Lung (tissue), 17 donors: ENCODE measurements at places on chromosomes 16 and 17. TPM values are rescaled to one million over a fixed set of nuclear protein-coding genes. Genes with fewer than 3 reads are reported as not detected.

GRCh38 chr17:3692346-3692745 lies 3.6 kb downstream of the P2RX5 start:
- H3K4me3 ChIP-seq, result no peak overlapping the region
- no peaks in the 10 kb centered on the region for H3K36me3 ChIP-seq
- H3K27me3 ChIP-seq, result peaks cover 3% of the 10 kb centered on the region
- DNase-seq, result no peak
- H3K27ac ChIP-seq, result no peak overlapping the region

DNA sequence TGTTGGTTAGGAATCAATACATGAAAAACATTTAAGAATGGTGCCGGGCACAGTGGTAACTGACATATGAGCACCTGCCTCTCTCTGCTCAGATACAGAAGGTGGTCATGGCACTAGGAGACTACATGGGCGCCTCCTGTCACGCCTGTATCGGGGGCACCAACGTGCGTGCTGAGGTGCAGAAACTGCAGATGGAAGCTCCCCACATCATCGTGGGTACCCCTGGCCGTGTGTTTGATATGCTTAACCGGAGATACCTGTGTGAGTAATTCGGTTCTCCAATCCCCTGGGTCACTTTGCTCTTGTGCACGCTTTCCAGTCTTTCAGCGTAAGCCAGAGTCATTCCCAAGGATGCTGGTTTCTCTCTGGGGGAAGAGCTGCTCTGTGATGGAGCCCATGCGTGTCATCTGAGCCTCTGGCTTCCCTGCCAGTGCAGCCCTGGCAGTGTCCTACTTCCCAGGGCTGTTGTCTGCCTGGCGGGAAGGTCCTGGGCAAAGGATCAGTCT lies 3.0 kb upstream of the CD68 start:
- no peak overlapping the region for H3K4me3 ChIP-seq
- H3K27me3 ChIP-seq, result no peaks in the 10 kb centered on the region
- no peak for DNase-seq
- H3K27ac ChIP-seq, result no peak overlapping the region
- peaks cover 52% of the 10 kb centered on the region for H3K36me3 ChIP-seq

- no peak overlapping the region for H3K27ac ChIP-seq
- H3K27me3 ChIP-seq, result no peaks in the 10 kb centered on the region
- H3K4me1 ChIP-seq, result peaks cover 59% of the 10 kb centered on the region
Measured at GRCh38 chr16:89324056-89325010, 106.8 kb downstream of the ZNF778 start.

GRCh38 chr16:59463776-59464175 lies 729.7 kb upstream of the GOT2 start:
- H3K27me3 ChIP-seq, result no peaks in the 10 kb centered on the region
- H3K36me3 ChIP-seq, result no peaks in the 10 kb centered on the region
- H3K4me1 ChIP-seq, result no peaks in the 10 kb centered on the region
- H3K4me3 ChIP-seq, result no peak overlapping the region
- H3K27ac ChIP-seq, result no peak overlapping the region
- no peak for DNase-seq

- no peak overlapping the region for H3K4me3 ChIP-seq
- no peaks in the 10 kb centered on the region for H3K4me1 ChIP-seq
- H3K27me3 ChIP-seq, result no peaks in the 10 kb centered on the region
- DNase-seq, result no peak
Measured at GRCh38 chr16:27226476-27226875, 23.1 kb downstream of the KDM8 start.

DNA sequence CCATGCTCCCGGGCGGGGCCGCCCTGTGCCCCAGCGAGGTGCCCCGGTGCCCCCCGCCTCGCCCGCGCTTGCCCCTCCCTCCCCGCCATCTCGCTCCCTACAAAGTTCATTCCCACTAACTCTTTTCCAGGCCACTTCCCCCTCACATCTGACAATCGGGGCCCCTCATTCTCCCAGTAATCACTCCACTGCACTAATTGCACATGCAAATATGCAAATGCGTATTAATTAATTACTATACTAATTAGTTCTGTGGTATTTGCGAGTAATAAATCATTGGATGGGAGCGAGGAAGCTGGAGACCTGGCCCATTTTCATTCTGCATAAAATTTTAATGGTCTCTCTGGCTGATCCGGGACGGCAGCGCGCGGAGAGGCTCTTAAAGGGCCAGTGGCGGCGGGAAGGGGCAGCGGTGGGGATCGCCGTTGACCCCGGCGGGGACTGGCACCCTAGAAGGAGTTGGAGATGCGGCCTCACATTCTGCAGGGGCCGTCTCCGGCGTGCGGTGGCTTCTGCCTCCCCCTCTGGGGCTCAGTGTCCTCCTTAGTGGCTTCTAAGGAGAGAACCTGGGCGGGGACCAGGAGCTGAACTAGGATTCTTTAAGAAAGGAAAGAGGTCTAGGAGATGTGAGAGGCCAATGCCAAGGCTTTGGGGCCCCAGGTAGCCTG lies 8.4 kb upstream of the PPP1R1B start:
- H3K4me3 ChIP-seq, result peak overlapping the region; percentile 22
- no peaks in the 10 kb centered on the region for H3K36me3 ChIP-seq
- H3K27ac ChIP-seq, result no peak overlapping the region
- peaks cover 2% of the 10 kb centered on the region for H3K27me3 ChIP-seq
- no peaks in the 10 kb centered on the region for H3K4me1 ChIP-seq
- peak; percentile 21 for DNase-seq

- no peak overlapping the region for H3K4me3 ChIP-seq
- H3K27ac ChIP-seq, result no peak overlapping the region
- H3K27me3 ChIP-seq, result peaks cover 13% of the 10 kb centered on the region
- no peaks in the 10 kb centered on the region for H3K4me1 ChIP-seq
- DNase-seq, result no peak
Measured at GRCh38 chr17:66989579-66989978, 25.1 kb downstream of the CACNG4 start.

DNA sequence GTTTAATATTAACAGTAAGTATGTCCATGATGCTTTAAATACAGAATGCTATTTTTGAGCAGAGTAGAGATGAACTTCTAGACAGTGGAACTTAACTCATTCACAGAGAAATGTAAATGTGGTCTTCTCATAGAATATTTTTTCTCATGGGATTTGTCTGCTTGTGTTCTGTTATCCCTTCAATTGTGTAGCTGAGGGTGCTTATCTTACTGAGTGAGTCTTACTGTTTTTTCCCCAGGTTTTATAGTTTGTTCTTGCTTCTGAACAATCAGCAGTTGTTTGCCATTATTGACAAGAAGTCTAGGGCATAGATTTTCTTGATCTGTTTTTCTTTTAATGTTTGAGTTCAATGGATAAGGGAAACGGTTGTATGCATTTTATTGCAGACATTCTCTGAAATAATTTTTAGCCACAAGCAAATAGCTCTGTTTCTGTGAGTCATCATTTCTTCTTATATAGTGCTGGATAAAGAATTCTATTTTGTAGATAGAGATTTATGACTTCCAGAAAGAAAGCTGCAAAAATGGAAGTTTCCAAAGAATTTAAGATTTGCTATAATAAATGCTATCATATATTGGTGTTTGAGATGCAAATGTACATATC lies 60.5 kb downstream of the NF1 start:
- DNase-seq, result no peak
- H3K27me3 ChIP-seq, result no peaks in the 10 kb centered on the region
- no peak overlapping the region for H3K27ac ChIP-seq
- no peaks in the 10 kb centered on the region for H3K4me1 ChIP-seq
- peaks cover 12% of the 10 kb centered on the region for H3K36me3 ChIP-seq

DNA sequence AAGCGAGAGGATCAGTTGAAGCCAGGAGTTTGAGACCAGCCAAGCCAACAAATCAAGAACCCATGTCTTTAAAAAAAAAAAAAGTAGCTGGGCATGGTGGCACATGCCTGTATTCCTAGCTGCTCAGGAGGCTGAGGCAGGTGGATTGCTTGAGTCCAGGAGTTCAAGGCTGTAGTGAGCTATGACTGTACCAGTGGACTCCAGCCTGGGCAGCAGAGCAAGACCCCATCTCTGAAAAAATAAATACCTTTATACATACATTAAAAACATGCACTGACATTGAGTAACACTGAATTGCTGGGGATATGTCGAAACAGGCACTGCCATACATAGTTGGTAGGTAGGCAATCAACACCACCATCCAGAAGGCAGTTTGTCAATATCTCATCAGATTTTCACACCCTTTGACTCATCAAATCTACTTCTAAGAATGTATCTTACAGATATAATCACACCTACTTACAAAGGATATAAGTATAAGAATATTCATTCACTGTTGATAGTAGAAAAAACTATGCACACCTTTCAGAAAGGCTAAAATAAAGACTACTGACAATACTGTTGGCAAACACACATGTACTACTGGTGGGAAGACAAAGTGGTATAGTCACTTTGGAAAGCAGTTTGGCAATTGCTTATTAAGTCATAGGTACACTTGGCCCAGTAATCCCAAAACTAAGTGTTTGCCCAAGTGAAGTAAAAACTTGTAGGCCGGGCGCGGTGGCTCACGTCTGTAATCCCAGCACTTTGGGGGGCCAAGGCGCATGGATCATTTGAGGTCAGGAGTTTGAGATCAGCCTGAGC lies 6.4 kb upstream of the CEP20 start:
- no peak for DNase-seq
- no peak overlapping the region for H3K27ac ChIP-seq
- no peak overlapping the region for H3K4me3 ChIP-seq

- DNase-seq, result no peak
- no peak overlapping the region for H3K4me3 ChIP-seq
- H3K4me1 ChIP-seq, result no peaks in the 10 kb centered on the region
- H3K27me3 ChIP-seq, result no peaks in the 10 kb centered on the region
- no peaks in the 10 kb centered on the region for H3K36me3 ChIP-seq
Measured at GRCh38 chr17:80539022-80539641, 5.5 kb upstream of the RPTOR start.

DNA sequence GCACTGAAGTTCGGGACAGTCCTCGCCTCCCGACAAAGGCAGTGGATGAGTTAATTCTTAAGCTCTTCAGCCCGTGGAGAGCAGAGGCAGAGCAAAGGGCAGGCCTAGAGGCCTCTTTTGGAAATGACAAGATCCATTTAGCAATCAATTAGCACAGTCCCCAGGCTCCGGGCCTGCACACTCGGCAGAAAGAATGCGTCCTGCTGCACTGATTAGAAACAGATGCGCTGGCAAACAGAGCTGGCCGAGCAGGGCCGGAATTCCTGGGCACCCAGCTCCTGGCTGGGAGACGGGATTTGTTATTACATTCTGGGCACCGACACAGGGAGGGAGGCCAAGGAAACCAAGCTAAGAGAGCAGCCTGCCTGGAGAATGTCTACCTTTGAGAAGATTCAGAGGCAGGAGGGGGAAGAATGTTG lies 162.9 kb downstream of the COPRS start:
- no peaks in the 10 kb centered on the region for H3K36me3 ChIP-seq
- peaks cover 20% of the 10 kb centered on the region for H3K4me1 ChIP-seq
- DNase-seq, result peak; percentile 91
- H3K27me3 ChIP-seq, result no peaks in the 10 kb centered on the region
- no peak overlapping the region for H3K4me3 ChIP-seq

DNA sequence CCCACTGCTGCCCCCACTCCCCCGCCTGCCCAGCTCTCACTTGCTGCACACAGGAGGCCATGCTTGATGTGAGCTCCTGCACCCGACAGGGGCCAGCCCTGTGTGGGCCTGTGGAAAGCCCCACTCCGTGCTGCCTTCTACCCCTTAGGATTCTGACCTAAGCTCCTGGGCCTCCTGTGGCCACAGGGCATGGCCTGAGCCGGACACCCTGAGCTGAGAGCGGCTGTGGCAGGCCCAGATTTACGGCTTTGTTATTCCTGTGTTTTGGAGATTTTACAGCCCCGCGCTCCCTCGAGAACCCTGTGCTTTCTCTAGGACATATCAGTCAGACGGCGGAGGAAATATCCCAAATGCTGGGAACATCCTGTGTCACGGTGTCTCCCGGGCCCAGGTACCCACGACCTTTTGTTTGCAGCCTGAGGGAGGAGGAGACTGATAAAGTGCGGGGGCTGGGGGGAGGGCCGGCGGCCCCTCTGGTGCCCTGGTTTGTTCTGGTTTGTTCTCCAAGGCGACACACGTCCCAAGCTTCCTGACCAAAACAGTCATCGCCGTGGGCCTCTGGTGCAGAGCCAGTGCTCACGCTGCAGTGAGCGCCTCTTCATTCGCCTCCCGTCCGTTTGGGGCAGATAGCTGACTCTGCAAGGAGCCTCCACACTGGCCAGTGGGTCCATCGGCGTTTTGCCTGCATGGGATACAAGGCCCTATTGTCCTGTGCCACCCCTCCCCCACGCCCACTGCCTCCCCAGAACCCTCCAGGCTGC lies 363.4 kb downstream of the C16orf95 start:
- no peaks in the 10 kb centered on the region for H3K27me3 ChIP-seq
- no peaks in the 10 kb centered on the region for H3K36me3 ChIP-seq
- no peak overlapping the region for H3K27ac ChIP-seq
- no peak overlapping the region for H3K4me3 ChIP-seq
- no peak for DNase-seq

- no peaks in the 10 kb centered on the region for H3K27me3 ChIP-seq
- H3K4me1 ChIP-seq, result no peaks in the 10 kb centered on the region
- peak; percentile 78 for DNase-seq
- H3K4me3 ChIP-seq, result no peak overlapping the region
Measured at GRCh38 chr16:78230832-78231231, 131.4 kb downstream of the WWOX start.

DNA sequence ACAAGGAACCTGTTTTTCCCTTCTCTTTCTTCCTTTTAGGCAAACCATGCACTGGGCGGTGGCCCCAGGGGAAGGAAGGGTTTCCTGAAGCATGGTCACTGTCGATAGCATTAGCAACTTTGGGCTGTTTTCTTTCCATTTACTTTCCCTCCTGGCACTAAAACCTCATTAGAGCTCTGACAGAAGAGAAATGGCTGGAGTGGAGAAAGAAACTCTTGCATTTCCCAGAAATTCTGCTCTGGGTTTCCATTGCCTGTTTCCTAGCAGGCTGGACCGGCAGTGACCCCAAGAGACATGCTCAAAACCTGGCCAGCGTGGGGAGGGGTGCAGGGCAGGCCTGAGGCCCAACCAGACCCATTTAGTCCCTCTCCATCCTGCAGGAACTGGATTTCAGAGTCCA lies 230.7 kb upstream of the CCL2 start:
- H3K4me1 ChIP-seq, result no peaks in the 10 kb centered on the region
- H3K4me3 ChIP-seq, result no peak overlapping the region
- H3K27me3 ChIP-seq, result no peaks in the 10 kb centered on the region
- H3K36me3 ChIP-seq, result no peaks in the 10 kb centered on the region

The SLC9A5 gene
- 5.9 TPM for total RNA-seq

The HCFC1R1 gene
- total RNA-seq, result 10.9 TPM

The C17orf78 gene
- not detected for total RNA-seq

The C16orf92 gene
- total RNA-seq, result not detected

The SLC6A2 gene
- total RNA-seq, result 0.26 TPM

The ZNF19 gene
- total RNA-seq, result 12.6 TPM

The NMT1 gene
- total RNA-seq, result 56.9 TPM

The RTN4RL1 gene
- 7.3 TPM for total RNA-seq

The CHRNB1 gene
- total RNA-seq, result 10.5 TPM

The GJC1 gene
- total RNA-seq, result 44.3 TPM

The TEKT3 gene
- total RNA-seq, result 5.4 TPM
